Activated T-cell treated with anti-CD3 and anti-CD28 coated beads, Interleukin-2, amount 50 U/mL, for 48 hours (primary cell): ENCODE measurements at places on chromosomes 2 and 18.

GRCh38 chr18:42931491-42931890 lies 184.0 kb downstream of the RIT2 start:
- DNase-seq = no peak

DNA sequence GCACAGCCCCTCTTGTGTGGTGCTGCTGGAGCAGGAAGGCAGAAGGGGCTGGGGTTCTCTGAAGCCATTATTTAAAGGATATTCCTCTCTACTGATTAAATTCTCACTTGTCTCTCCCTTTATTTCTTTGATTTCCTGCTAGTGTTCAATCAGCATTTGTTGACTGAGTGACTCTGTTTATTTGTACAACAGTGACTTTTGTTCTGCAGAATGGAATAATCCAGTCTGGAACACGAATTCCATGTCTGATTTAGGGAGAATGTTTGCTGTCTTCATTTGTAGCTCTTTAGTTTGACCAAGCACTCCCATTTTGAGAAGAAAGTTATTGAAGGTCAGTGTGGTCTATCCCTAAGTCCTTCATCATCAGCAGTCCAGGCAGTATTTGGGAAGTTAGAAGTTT lies 141.2 kb downstream of the SETBP1 start:
- DNase-seq = no peak

DNA sequence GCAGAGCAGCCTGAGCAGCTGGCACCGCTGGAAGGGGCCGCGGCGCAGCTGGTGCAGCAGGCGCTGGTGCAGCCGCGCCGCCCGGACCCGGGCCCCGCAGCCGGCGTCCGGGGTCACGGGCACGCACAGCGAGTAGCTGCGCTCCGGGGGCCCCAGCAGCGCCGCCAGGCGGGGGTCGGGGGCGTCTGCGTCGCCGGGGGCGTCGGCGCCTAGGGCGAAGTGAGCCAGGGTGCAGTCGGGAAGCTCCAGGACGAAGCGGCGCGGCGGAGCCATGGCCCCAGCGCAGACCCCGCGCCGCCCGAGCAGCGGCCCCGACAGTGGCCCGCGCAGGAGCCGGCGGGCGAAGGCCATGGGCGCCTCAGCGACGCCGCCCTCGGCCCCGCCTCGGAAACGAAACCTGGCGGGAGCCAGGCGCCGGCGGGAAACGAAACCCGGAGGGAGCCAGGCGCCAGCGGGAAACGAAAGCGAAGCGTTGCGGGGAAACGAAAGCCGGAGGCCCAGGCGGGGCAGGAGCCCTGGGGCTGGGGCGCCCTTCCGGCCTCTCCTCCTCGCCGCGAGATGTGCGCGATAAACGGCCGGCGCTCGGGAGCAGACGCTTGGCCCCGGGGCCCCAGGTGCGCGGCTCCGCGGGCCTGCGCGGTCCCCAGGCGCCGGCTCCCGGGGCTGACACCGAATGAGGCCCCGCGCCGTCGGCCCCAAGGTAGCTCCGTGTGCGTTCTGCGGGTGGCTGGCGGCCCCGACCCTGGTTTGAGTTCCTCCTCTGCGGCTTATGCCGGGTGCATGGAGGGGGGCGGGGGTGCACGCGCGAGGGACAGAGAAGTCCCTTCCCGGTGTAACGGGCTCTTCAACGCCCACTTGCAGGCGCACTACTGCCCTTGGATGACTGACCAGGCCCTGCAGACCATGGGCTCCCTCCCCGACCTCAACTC lies at the start of gene CMPK2:
CMPK2 (minus strand) TSS at position 562 of the 929 bp plus-strand sequence; CDS start at position 351, 211 bp downstream.
- DNase-seq = peak; percentile 83

DNA sequence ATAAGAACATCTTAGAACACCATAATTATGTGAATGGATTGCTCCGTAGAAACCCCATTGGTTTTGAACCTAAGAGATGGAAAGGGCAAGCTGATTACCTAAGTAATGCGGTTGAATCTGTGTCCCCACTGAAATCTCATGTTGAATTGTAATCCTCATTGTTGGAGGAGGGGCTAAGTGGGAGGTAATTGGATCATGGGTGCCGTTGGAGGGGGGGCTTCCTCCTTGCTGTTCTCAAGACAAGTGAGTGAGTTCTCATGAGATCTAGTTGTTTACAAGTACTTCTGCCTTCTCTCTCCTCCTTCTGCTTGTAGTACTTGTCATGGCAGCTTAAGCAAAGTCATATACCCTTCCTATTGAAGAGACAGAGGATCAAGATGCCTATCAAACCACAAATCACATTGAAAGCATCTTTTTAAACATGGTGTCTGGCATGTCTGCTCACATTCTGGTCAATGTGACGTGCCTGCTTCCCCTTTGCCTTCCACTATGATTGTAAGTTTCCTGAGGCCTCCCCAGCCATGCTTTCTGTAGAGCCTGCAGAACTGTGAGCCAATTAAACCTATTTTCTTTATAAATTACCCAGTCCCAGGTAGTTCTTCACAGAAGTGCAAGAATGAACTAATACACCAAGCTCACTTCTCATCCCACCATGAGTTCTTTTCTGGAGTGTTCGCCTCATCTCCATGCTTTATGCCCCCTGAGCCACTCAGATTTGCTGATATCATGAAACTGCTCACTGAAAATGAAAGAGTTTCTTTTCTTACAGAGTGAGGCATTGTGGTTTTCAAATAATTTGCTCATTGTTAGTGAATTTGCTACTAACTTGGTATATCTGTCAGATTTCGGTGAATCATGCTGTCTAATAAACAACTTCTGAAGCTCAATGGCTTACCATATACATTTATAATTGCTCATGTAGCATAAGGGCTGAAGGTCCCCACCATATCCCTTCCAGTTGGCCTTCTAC lies 23.6 kb downstream of the KCNE4 start:
- no peak for DNase-seq

GRCh38 chr2:200625282-200625681 lies 39.5 kb downstream of the AOX1 start:
- DNase-seq = no peak

DNA sequence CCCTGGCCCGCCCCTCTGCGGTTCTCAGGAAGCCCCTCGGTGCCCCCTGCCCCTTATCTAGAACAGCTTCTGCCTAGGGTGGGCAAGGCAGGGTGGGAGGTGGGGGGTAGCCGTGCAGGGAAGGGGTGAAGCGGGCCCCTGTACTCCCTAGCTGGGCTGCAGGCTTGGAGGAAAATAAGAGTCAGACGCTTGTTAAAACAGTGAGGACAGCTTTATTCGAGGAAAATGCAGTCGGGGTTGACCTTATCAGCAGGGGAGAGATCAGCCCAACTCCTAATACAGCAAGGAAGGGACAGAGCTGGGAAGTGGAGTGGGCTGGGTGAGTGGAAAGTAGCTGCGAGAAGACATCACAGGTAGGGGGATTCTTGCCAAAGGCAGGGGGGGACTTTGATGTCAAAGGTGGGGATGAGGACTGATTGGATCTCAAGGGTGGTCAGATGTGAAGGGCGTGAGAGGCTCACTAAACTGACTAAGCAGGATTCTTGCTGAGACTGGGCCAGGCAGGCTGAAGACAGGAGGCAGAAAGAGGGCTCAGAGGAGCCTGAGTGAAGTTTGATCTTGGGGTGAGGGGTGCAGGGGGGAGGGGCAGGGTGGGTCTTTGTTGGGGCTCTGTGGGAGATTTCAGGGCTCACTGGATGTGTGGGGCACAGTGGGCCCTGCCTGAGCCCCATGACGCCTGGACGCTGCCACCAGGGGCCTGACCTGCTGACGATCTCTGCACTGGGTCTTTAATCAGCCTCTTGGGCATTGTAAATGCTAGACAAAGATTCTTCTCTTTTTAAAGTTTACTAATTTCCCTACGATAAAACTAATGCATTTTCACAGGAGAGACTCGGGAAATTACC lies 29.9 kb downstream of the HPCAL1 start:
- peak; percentile 69 for DNase-seq

- no peak for DNase-seq
Measured at GRCh38 chr2:12376025-12376424, 340.7 kb upstream of the TRIB2 start.

GRCh38 chr2:122423934-122424333 lies 668.5 kb downstream of the TSN start:
- DNase-seq = no peak

- DNase-seq = no peak
Measured at GRCh38 chr2:202760848-202761247, 110.7 kb downstream of the ICA1L start.

DNA sequence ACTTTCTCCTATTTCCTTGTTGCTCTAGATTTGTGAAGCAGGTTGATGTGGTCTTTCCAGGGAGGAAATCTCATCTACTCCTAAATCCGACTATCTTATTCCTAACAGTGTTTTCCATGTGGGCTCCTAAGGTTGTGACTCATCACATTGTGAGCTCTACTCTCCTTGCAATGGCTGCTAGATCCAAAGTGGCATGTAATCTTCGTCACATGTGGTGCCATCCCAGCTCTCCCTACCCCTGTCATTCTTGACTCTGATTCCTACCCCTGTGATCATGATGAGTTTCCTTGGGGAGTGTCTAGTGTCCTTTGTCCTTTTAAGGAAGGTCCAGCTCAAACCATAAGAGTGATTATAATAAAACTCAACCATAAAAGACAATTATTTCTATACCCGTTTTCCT lies 47.3 kb upstream of the GULP1 start:
- DNase-seq = no peak

DNA sequence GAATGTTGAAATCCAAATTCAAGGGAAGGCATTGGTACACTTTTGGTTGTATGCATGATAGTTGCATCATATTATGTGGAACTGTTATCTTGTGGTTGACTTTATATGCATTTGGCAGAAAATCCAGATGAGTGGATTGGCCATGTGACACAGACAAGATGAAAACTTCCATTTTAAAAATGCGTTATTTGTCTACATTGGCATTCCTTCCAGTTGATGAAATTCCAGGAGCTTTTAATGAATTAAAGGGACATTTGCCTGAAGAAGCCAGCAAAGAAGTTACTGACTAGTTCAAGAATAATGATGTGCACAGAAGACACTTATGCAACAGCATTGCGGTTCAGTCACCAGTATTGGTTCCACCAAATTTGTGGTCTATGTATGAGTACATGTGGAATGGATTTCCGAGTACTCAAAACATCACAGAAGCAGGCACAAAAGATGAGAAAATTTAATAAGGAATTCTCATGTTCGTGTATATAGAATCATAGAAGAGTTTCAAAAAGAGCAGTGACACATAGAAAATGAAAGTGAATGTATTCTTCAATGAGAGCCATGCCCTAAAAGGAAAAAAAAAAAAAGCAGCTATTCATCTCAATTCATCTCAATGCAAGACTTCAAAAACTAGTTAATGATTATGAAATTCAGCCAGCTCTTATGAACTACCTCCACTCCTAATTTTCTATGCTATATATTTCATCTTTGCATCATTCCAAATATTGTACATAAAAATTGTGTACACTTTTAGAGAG lies 232.1 kb downstream of the RBM43 start:
- DNase-seq = no peak

- DNase-seq = no peak
Measured at GRCh38 chr2:189631849-189632248, 29.4 kb upstream of the ASNSD1 start.

DNA sequence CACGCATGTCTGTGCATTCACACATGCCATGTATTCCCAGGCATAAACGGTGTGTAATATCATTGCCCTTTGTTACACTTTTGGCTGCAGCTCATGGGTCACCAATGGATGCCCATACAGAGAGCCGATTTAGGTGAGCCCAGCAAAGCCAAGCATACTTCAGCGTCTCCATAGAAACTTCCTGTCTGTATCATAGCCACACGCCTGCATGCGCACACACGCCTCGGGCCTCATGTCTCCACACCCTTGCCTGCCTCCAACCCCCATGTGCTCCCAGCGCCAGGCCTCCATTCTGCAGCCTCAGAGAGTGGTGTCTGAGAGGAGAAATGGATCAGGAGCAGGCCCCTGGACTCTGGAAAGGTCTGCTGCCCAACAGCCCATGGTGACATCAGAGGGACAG lies 33.5 kb upstream of the SELENOI start:
- DNase-seq = no peak

DNA sequence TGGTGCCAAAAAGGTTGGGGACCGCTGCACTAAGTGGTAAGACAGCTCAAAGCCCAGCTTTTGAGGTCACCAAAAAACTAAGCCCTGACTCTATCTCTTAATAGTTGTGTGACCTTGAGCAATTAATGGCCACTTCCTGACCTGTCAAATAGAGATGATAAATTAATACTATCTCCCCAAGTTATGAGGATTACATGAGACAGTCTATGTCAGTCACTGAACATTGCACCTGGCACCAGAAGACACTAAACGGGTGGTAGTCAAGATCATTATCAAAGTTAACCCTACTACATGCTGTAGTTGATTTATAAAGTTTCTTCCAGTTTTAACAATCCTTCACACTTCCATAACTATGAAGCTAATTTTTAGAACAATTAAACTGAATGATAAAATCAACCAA lies 36.5 kb downstream of the STPG4 start:
- DNase-seq = no peak

- DNase-seq = no peak
Measured at GRCh38 chr2:240387669-240388358, 47.6 kb upstream of the GPC1 start.

- peak; percentile 83 for DNase-seq
Measured at GRCh38 chr2:234483568-234484251, 13.2 kb downstream of the ARL4C start.

DNA sequence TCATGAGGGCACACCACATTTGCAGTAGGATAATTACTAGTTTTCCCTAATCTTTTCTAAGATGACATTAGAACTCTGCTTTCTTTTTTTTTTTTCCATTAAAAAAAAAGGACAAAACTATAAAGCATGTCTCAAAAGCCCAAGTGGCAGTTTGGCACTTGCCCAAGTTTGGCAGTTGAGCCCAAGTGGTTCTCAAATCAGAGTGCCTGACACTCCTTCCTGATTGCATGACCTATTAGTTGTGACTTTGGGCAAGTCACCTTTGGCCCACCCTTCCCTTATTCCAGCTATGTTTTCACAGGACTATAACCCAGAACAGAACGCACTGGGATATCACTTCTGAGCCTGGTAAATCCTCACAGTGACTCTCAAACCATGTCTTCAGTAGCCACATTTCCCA lies 273.0 kb downstream of the CCDC85A start:
- DNase-seq = no peak

DNA sequence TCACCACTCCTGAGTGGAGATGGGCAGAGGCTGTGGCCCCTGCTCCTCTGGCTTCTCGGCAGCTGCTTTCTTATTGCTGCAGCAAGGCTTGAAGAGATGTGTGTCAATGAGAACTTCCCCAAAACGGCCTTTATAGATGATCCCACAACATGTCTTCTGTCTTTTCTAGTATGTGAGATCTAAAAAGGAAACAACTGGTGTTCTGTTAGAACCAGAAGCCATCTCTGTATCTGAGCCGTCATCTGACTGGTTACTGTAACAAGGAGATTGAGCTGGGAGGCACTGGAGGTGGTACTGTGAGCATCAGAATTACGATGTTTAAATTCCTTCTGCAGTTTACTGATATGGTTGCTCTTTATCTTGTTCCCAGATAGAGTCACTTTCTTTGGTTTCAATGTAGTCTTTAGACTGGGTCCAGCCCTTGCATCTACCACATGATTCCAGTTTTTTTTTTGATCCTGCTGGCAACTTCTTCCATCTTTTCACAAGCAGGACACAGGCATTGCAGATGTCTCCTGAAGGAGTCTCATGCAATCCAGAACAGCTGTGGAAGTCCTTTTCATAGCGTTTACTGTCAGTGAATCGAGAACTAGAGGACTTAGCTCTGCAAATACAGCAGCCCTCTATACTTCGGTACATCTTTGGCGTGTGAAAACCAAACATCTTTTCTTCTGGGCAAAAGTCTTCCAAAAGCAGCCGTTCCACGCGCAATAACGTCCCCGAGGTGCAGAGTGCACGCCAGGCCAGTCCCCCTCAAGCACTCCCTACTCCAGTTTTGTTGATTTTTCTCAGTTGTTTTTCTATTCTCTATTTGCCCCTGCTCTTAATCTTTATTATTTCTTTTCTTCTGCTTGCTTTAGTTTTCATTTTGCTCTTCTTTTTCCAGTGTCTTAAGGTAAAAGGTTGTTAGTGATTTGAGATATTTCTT lies 29.7 kb downstream of the TAF4B start:
- DNase-seq = no peak
